Neural crest cell (in vitro differentiated cells): ENCODE measurements at places on chromosomes 7 and 10.

GRCh38 chr10:30510932-30511700 is 77.1 kb downstream of the MAP3K8 start:
- DNase-seq = no peak

DNA sequence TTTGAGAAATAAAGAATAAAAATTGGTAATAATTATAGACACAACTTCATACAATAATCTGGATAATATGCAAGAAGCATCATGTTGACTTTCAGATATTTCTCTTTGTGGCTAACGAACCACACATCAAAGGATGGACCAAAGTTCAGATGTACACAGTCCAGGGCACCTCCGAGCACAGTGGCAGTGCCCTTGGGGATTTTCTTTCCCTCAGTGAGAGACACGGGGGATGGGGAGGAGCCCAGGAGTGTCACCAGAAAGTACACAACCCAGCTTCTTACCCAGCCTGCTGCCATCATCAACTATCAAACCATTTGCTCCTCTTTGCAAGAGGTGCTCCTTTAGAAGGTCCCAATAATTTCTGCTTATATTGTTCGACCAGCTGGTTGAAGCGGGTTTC is 33.2 kb downstream of the RBM28 start:
- DNase-seq = no peak

DNA sequence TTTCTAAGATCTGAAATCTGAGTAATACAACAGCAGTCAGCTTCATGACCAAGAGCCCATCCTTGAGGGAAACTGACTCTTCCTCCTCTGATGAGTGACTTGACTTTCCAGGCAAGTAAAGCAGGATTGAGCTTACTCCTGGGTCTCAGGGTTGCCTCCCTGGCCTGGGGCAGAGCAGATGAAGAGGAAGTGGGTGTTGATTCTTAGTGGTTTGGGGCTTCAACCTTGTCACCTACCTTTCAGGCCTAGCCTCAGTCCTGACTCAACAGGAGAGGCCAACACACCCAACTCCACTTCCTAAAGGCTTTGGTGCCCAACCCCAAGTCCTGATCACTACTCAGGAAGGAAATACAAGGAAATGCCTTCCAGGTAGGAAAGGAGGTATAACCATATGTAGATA is 54.1 kb downstream of the KCNMA1 start:
- DNase-seq = no peak

DNA sequence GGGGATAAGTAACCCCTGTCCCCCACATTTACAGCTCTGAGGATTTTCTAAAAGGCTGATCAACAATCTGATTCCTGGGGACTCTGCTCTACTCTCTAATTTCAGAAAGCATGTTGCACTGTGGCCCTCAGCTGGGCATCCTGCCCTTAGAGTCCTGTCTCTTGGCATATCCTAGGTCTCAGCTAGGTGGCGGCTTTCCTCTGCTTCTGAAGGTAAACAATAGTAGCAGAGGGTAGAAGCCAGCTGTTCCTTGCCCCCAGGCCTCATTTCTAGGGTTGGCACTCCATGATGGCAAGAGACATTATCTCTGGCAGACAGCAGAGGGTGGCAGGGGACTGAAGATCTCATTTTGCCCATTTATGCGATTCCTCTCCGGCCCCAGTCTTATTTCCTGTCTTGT is 77.0 kb downstream of the ADCYAP1R1 start:
- DNase-seq = no peak

- DNase-seq = no peak
These were observed 680.4 kb upstream of the POM121L12 start for GRCh38 chr7:52355053-52355452.

- no peak for DNase-seq
These were observed 111.0 kb upstream of the JAZF1 start for GRCh38 chr7:28291559-28291958.
